Central memory CD4-positive, alpha-beta T cell (primary cell): ENCODE measurements at places on chromosomes 7 and 10.
A peak's percentile ranks its signal among the peaks of the same experiment; 100 is the strongest.

GRCh38 chr10:119737039-119737663 lies 11.3 kb downstream of the INPP5F start:
- DNase-seq = no peak

- no peak for DNase-seq
Observed at GRCh38 chr7:32462977-32463376, 27.2 kb downstream of the LSM5 start.

GRCh38 chr7:30252885-30253795 lies 31.3 kb upstream of the ZNRF2 start:
- no peak for DNase-seq

DNA sequence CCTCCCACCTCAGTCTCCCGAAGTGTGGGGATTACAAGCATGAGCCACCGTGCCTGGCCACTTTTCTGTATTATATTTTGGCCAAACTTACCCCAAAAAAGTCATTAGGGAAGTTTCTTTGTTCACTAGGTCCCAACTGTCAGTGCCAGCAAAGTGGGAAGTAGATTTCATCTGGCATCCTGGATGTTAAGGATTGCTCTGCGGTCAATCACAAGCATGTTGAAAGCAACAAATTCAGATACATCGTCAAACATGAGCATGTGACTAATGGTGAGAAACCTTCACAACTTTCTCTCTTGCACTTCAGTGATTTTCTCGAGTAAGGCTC lies 14.3 kb upstream of the LRRC17 start:
- DNase-seq = no peak

DNA sequence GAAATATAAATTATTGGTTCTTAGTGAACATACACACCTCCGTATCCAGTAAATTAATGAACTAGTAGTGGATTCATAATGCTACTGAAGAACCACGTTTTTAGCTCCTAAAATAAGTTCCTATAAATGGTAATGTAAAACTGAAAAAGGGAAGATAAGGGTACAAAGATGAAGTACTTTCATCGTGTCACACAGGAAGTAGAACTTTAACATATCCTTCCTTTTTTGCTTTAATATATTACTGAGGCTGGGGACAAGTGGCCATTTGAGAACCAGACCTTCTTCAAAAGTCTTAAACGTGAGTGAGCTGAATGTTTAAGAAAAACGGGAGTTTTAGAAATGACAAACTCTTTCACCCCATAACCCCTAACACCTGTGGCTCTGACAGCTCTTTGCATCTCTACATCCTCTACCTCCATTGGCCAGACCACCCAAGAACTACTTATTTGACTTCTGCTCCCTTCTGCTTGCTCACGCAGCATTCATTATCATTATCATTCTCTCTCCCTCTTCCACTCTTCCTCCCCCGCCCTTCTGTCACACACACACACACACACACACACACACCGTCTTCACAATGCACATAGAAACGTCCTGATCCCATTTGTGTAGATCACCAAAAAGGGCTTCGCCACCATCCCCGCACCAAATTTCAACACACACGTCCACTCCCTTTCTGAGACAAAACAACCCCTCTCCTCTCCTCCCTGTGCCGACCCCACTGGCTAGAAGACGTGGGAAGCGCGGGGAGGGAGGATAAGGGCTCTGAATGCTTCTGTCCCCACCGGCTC lies 677 bp downstream of the SKAP2 start:
- peak; percentile 33 for DNase-seq

- DNase-seq = no peak
Observed at GRCh38 chr7:15801551-15801950, 115.1 kb upstream of the MEOX2 start.

GRCh38 chr7:76358481-76359110 lies at the start of gene YWHAG:
Gene YWHAG (minus strand): TSS chr7:76358991. CDS start chr7:76358808, 183 bp downstream.
- DNase-seq = peak; percentile 85

GRCh38 chr7:146176860-146177259 lies 60.3 kb downstream of the CNTNAP2 start:
- DNase-seq = no peak

DNA sequence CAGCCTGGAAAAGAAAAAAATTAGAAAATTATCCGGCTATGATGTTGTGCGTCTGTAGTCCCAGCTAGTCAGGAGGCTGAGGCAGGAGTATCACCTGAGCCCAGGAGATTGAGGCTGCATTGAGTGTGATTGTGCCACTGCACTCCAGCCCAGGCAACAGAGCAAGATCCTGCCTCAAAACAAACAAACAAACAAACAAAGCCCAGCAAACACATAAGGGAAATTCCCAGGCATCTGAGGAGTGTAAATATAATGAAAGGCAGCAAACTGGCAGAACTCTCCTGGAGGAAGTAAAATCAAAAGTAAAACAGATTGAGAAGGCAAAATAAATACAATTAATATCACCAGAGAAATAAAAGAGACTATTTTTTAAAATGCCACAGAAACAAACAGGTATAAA lies 84.5 kb upstream of the ITGB1 start:
- DNase-seq = no peak

DNA sequence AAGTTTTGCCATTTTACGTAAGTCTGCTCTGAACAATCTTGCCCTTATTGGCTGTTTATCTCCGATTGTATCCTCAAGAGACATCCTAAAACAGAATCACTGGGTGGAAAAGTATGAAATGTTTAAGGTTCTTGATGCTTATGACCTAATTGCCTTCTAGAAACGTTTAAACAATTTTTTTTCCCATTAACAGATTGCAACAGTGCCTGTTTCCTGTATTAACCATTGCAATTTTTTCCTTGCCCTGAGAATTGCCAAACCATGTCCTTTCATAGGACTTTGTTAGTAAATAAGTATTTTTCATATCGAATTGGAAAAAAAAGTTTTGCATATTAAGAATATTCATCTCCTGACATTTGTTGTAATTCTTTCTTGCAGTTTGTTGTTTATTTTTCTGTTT lies 639.8 kb downstream of the INHBA start:
- DNase-seq = no peak

GRCh38 chr7:128042012-128042411 lies 10.8 kb upstream of the LRRC4 start:
- no peak for DNase-seq

DNA sequence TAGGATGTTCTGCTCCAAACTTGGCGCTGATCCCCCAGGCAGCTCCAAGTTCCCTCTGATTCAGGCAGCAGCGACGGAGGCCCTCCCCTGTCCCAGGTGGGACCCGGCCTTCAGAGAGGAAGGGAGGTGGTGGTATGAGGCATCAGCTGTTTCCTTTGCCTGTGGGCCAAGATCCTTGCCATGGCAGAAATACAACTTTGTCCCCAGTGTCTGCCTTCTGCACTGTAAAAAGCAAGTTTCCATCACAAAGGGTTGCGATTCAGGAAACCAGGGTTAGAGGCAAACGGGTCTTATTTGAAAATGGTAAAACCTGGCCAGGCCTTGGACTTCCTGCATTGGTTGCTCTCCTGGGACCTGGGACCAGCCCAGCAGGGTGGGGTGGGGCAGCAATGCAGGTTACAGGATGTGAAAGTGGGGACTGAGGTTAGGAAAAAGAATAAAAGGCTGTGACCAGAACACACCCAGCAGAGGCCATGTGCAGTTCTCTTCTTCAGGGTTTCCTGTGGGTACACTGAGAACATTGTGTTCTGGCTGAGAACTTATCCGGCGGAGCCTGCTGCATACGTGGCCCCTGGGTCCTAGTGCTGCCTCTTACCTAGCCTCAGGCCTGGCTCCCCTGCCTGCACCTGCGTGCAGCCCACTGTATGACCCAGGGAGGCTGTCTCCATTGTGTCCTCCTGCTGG lies 25.1 kb upstream of the DDIT4 start:
- peak; percentile 87 for DNase-seq

GRCh38 chr7:26199301-26200037 lies 1.1 kb downstream of the HNRNPA2B1 start:
- no peak for DNase-seq

DNA sequence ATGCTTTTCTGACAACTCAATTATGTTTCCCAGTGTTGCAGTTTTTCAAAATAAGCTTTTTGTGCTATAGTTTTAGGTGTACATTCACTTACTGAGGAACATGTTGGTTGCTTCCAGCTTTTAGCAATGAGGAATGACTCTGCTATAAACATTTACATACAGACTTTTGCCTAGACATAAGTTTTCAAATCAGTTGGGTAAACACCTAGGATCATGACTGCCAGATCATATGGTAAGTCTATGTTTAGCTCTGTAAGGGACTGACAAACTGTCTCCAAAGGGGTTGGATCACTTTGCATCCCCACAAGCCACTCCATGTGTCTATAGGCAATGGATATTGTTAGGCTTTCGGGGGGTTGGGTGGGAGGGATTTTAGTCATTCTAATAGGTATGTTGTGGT lies 10.8 kb upstream of the GRID2IP start:
- no peak for DNase-seq

DNA sequence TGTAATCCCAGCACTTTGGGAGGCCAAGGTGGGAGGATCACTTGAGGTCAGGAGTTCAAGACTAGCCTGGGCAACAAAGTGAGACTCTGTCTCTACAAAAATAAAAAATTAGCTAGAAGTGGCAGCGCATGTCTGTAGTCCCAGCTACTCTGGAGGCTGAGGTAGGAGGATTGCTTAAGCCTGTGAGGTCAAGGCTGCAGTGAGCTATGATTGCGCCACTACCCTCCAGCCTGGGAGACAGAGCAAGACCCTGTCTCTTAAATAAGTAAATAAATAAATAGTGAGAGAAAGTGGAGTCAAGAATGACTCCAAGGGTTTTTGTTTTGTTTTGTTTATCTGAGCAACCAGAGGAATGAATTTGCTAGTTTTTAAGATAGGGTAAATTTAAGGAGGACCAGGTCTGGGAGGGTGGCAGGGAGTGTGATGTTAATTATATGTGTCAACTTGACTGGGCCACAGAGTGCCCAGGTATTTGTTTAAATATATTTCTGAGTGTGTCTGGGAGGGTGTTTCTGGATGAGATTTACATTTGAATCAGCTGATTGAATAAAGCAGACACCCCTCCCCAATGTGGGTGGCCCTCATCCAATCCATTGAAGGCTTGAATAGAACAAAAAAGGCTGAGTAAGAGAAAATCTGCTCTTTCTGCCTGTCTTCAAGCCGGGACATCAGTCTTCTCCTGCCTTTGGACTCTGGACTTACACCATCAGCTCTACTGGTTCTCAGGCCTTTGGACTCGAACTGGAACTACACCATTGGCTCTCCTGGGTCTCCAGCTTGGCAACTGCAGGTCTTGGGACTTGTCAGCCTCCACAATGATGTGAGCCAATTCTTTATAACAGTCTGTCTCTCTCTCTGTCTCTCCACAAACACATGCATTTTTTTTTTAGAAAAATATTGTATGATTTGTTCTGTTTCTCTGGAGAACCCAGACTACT lies 23.5 kb downstream of the IMPDH1 start:
- DNase-seq = no peak

DNA sequence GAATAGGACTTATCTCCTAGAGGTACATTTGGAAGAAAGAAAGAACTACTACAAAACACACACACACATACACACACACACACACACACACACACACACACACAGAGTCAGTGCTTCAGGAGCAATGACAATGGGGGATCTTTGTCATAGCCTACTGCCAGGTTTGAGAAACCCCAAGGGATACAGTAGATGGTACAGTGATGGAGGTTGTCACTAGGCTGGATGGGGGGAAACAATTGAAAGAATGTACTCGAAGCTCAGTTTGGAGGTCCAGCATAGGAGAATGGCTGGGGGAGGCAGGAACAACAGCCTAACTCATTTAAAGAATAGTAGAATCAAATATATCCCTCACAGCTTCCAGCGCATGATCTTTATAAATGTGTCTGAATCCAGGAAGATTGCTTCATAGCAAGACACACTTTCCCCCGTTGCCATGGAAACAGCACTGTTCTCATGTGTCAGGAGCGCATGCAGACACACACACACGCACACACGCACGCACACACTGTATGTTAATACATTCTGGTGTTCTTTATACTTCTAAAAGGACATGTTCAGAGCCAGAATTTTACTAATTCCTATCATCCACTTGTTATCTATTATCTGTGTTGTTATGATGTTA lies 32.6 kb upstream of the ZNRF2 start:
- DNase-seq = no peak

DNA sequence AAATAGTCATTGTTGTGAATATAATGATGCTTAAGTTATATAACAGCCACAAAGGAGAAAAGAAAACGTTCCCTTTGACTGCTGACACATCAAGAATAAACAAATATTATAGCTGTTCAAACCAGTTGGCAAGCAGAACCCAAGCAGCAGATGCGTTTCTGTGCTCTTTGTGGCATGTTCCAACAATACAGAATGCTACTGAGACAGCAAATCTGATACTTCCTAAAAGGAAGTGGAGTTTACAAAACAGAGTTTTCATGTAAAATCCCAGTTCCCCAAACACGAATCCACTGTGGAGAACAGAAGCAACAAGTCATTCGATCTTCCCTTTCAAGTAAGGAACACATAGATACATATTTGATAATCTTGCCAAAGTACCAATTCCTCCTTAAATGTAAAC lies 170.9 kb upstream of the ASAH2 start:
- no peak for DNase-seq

- DNase-seq = no peak
Observed at GRCh38 chr7:20403331-20403730, 72.6 kb downstream of the ITGB8 start.

GRCh38 chr7:7857143-7857583 lies 111.4 kb upstream of the GLCCI1 start:
- DNase-seq = no peak

DNA sequence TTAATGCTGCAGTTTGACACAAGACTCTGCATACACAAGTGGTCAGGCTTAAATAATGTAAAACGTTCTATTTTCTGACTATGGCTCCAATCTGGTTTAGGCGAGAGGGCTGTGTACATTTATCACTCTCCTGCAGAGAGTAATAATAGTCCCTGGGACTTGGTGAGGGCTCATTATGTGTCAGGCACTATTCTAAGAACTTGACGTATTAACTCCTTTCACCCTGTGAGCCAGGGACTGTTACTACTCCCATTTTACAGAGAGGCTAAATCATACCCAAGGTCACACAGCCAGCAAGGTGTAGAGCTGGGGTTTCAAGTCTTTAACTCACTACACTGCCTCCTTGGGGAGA lies 187.2 kb upstream of the LYZL2 start:
- no peak for DNase-seq

DNA sequence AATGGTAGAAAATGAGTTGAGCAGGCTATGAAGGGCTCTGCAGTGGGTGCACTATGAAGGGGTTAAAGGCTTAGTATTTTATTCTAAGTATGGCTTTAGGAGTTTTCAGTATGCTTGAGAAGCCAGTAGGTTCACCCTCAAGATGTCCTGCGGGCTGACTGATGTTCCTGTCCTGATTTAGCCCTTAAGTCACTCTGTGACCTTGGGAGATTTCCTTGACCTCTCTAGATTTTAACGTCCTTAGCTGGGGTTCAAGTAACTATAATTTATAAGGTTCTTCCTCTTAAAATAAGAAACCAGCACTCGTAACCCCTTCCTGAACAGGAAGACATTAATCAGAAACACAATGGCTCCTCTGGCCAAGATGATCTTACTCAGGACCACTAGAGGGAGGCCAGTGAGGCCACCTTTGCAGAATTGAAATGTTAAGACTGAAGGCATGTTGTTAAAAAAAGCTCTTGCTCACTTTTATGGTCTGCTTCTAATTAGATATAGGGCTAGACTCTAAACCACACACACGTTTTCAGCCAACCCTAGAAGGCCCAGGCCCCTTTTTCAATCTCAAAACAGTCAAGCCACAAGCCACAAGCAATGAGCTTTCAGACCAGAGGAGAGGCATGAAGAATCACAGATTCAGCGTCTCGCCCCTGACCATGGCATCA lies 41.9 kb downstream of the CDK1 start:
- DNase-seq = no peak
